ENCODE measurements at places on chromosomes 16 and 17.

DNA sequence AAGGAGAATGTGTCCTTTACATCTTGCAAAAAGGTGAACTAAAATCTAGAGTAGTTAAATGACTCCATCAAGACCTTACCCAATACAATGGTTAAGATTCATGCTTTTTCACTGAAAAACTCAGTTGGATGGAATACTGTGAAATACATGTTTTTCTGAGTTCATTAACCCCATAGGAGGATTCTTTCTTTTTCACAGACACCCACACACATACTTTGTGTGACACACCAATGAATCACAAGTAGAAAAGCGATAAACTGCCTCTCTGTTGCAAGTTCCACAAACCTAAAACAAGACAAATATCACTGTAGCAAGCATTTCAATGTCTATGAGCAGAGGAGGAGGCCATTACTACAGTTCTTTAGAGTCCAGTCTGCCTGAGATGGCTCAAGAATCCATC, 258.8 kb upstream of the CDH5 start:
- DNase-seq: no peak

DNA sequence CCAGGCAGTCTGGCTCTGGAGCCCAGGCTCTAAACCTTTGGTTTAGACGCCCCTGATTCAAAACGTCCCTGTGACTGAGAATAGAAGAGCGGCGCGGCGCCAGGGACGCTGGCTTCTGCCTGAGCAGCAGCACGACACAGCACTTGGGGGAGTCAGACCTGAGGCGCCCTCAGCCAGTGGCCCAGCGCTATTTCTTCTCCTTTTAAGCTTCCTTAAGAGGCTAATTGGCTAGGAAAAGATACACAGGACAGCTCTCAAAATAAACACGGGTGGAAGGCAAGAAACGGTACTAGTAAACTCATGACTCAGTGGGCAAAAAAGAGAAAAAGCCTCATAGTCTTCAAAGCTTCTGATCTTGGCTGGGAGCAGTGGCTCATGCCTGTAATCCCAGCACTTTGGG, 34.9 kb downstream of the GTF3C1 start:
- DNase-seq: no peak

DNA sequence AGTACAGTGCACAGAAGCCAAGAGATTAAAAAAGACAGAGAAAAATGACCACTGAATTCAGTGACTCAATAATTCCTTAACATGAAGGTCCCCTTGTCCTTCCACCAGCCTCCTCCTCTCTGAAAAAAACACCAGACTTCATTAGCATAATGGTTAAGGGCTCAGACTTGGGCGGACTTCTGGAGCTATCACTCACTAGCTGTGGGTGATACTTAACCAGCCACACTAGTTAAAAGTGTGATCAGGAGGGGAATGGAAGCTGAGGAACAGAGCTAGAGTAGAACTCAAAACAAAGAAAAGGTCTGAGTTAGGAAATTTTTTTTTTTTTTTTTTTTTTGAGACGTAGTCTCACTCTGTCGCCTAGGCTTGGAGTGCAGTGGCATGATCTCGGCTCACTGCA, 23.2 kb downstream of the ZNF652 start:
- DNase-seq: no peak

GRCh38 chr17:76992891-76993290, 124.7 kb downstream of the MGAT5B start:
- no peak for DNase-seq

DNA sequence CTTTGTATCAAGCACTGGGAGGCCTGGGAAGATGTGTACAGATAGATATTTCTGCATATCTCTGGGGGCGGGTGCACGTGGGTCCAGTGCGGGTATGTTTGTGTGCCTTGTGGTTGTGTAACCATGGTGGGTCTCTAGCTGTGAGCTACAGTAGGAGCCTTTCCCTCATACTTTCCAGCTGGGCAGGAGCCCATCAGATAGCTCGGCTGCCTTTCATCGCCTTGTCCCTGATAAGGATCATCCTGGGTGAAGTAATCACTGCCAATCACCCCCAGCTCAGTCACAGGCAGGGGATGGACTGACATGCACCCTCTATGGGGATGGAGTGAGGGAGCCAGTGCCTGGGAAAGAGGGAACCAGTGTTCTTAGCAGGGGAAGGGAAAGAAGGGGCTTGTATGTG, 3.2 kb upstream of the SCRN2 start:
- DNase-seq: no peak

- no peak for DNase-seq
Measured at GRCh38 chr17:14780097-14780651, 479.3 kb downstream of the HS3ST3B1 start.
